ENCODE measurements at places on chromosomes 4 and X.

DNA sequence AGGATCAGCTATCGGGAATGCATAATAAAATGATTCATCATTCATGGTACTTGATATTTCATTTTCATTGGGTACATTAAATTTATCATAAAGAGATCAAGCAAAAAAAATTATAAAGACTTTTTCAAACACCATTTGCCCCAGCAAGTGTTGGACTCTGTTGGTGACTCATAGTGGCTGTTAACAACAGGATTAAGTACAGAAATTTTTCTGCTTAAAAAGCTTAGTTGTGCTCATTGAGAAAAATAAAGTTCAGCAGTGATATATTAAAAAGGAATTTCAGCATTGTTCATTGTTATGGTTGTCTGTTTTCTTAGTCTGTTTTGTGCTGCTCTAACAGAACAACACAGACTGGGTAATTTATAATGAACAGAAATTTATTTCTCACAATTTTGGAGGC lies 86.2 kb upstream of the PCDH10 start:
- DNase-seq, result no peak

- DNase-seq, result no peak
Observed at GRCh38 chrX:126719208-126719607, 100.3 kb upstream of the PRR32 start.

GRCh38 chr4:73421708-73422457 lies 14.1 kb upstream of the AFP start:
- no peak for DNase-seq

DNA sequence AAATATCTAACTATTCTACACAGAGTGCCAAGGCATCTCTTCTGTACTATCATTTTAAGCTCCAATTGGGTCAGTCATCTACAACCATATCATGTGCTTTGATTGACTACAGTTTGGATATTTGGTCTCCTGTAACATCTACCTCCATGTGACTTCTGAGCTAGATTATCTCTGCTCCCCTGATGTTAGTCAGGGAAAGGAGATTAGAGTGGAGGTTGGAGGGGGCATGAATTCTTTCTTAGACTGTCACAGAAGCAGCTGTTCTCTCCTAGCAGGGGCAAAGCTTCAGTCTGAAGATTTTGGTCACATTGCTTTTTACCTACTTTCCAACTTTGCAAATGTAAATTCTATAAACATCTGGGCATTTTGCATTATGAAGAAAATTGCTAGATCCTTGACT lies 62.6 kb upstream of the C4orf54 start:
- no peak for DNase-seq

- no peak for DNase-seq
Observed at GRCh38 chr4:55837903-55838302, 15.5 kb upstream of the EXOC1 start.

DNA sequence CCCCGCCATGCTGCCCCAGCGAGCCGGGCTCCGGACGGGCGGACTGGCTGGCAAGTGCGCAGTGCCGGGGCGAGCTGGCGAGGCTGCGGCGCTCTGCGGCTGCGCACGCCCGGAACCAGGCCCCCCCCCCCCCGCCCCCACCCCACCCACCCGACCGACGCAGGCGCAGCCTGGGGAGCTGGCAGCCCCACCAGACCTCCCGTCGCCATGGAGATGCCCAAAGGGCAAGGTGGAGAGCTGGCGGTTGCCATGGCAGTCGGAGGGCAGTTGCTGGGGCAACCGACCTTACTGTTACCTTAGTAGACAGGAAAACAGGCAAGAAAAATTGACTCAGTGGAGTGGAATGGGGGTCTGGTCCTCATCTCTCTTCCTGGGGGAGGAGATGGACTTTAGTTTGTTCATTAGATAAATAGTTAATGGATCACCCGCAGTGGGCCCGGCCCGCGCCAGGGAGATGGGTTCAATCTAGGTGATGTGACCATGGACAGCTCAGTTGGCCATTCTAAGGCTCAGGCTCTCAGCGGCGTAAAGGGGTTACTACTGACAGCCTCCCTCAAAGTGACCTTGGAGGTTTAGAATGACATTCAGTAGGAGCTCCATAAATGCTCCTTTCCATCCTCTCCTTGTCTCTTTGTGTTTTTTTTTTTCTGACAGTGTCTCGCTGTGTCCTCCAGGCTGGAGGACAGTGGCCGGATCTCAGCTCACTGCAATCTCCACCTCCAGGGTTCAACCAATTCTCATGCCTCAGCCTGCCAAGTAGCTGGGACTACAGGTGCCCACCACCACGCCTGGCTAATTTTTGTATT lies at the start of gene PCSK1N:
TSS of gene PCSK1N (minus strand) at position 87 of the 806 bp plus-strand sequence. CDS start at position 9, 78 bp downstream.
- no peak for DNase-seq

GRCh38 chrX:17496407-17496806 lies 121.4 kb downstream of the NHS start:
- no peak for DNase-seq

- DNase-seq, result no peak
Observed at GRCh38 chr4:3862640-3863420, 96.6 kb downstream of the ADRA2C start.

DNA sequence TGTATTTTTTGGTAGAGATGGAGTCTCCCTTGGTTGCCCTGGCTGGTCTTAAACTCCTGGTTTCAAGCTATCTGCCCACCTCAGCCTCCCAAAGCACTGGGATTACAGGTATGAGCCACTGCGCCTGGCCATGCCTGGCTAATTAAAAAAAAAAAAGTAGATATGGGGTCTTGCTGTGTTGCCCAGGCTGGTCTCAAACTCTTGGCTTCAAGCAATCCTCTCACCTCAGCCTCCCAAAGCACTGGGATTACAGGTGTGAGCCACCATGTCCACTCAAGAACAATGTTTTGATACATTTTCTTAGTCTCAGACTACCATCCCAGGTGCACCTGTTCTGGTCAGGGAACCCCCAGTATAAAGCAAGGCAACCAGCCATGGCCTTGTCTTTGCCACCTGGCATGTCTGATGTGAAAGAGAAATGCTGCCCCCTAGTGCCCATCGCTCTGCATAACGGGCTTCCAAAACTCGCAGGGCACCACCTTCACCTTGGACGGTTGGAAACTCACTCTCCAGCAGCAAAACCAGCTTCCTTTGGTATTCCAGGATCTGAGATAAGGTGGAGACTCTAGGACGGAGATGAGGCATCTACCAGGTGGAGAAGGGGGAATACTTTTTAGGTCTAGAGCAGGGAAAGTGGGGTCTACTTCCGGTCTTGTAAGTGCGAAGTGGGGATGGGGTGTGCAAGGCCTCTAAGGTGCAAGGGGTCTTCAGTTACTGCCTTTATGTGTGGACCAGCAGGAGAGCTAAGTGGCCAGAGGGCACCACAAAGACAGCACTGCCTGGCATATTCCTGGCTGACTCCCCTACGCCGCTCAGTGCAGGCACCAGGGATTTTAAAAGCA lies 47.7 kb upstream of the AFAP1 start:
- DNase-seq, result no peak

GRCh38 chrX:154486396-154487207 lies at the start of gene UBL4A:
Gene UBL4A (minus strand): TSS chrX:154486615. CDS start chrX:154486584, 31 bp downstream.
- no peak for DNase-seq

GRCh38 chr4:4787421-4787820 lies 72.0 kb upstream of the MSX1 start:
- no peak for DNase-seq

DNA sequence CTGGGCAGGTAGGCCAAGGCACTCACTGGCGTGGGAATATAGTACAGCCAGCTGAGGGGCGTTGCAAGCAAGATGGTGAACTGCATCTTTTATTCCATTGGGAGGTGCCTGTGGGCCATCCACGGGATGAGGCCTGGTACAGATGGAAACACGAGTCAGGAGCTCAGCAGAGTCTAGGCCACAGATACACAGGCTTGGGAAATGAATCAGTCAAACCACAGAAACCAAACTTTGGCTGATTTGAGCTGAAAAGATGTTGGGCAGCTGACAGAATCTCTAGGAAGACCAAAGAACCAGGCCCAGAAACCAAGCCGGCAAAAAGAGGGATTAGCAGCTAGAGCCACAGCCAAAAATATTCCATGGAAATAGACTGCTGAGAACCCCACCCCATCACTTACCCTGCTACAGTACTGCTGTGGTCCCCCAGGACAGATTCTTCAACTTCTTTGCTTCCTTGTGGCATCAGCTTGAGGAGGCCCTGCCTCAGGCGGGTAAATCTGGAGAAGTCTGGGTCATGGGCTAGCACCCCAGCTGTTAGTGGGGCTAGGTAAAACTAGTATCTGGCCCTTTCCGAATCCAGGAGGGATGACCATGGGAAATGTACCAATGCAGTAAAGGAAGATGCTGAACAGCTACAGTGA lies 75.4 kb downstream of the TMEM131L start:
- no peak for DNase-seq

- DNase-seq, result peak; percentile 7
Observed at GRCh38 chr4:174873931-174874330, 44.2 kb upstream of the ADAM29 start.

DNA sequence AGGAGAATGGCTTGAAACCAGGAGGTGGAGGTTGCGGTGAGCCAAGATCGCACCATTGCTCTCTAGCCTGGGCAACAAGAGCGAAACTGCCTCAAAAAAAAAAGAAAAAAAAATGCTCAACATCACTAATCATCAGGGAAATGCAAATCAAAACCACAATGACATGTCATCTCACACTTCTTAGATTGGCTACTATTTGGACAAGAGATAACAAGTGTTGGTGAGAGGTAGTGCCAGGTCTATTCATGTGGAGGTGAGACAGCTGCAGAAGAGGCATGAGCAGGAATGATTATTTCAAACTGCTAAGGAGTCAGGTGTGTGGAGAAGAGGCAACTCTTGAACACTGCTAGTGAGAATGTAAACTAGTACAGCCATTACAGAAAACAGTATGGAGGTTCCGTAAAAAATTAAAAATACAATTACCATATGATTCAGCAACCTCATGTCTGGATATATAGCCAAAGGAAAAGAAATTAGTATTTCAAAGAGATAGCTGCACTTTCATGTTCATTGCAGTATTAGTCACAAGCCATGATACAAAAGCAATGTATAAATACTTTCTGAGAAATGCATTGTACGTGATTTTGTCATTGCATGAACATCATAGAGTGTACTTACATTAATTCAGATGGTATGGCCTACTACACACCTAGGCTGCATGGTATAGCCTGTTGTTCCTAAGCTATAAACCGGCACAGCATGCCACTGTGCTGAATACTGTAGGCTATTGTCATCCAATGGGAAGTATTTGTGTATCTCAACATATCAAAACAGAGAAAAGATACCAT lies 75.3 kb downstream of the TMEM144 start:
- no peak for DNase-seq
